ENCODE measurements at places on chromosomes 1 and 21. TPM values are rescaled to one million over a fixed set of nuclear protein-coding genes. Genes with fewer than 3 reads are reported as not detected.

- DNase-seq, result peak; percentile 67
- H3K4me1 ChIP-seq, result no peaks in the 10 kb centered on the region
- no peak overlapping the region for H3K4me3 ChIP-seq
- H3K27ac ChIP-seq, result peak overlapping the region; percentile 6
- no peaks in the 10 kb centered on the region for H3K36me3 ChIP-seq
Measured at GRCh38 chr1:70361727-70362398, 7.3 kb upstream of the ANKRD13C start.

PTPRU gene
- 64.8 TPM for total RNA-seq

- no peaks in the 10 kb centered on the region for H3K36me3 ChIP-seq
- peaks cover 84% of the 10 kb centered on the region for H3K27me3 ChIP-seq
- no peaks in the 10 kb centered on the region for H3K4me1 ChIP-seq
- no peak overlapping the region for H3K4me3 ChIP-seq
Measured at GRCh38 chr1:93594603-93594880, 87.1 kb downstream of the BCAR3 start.

DNA sequence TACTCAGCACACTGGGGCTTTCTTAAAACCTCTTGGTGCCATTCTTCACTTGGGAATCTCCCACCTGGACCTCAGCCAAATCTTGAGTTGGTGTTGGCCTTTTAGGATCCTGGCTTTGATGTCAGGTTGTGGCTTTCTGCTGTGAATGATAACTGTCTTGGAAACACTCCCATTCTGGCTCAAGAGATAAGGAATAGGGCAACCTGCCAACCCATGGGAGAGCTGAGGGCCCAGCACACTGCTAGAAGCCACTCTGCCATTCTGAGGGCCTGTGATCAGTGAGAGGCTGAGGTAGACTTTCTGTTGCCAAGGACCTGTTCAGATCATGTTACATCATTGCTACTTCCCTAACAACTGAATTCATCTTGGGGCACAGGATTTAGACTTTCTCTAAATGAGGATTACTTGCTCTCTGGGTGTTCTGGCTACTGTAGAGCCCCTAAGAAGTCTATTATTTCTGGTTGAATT, 45.8 kb downstream of the TTC39A start:
- no peaks in the 10 kb centered on the region for H3K36me3 ChIP-seq
- peak overlapping the region; percentile 18 for H3K27ac ChIP-seq
- H3K4me3 ChIP-seq, result no peak overlapping the region
- H3K27me3 ChIP-seq, result no peaks in the 10 kb centered on the region
- H3K4me1 ChIP-seq, result peaks cover 10% of the 10 kb centered on the region

GRCh38 chr1:204201348-204202040, 5.2 kb upstream of the KISS1 start:
- no peak overlapping the region for H3K4me3 ChIP-seq
- H3K36me3 ChIP-seq, result no peaks in the 10 kb centered on the region
- peak overlapping the region; percentile 5 for H3K27ac ChIP-seq

DNA sequence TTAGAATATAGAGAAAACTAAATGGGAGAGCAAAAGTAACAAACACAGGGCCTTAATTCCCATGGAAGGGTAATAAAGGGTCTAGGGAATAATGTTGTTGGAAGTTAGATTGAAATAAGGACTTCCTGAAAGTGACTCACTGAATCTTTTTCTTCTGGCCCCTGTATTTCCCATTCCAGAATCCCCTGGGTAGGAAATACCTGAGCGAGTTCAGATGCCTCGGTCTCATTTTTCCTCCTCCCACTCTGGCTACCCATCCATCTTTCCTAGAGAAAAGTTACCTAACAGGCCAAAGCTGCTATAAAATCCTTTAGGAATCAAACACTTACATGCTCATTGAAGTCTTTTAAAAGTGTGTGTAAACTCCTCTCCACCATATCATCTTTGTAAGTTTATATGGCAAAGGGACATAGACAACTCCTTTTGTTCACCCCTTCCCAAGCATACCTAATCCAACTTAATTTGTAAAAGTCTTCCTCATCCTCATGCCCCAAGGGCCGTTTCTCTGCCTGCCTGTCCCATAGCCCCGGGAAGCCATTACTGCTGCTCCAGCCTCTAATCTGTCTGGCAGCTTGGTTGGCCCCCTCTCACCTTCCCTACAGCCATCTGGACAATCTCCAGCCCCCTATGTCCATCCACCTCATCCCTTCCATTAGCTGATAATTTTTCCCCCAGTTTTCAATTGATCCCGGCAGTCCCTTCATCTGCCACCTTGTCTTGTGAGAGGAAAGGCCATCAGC, 3.3 kb upstream of the MEF2D start:
- H3K27ac ChIP-seq, result peak overlapping the region; percentile 99
- H3K36me3 ChIP-seq, result no peaks in the 10 kb centered on the region
- H3K4me3 ChIP-seq, result no peak overlapping the region
- H3K27me3 ChIP-seq, result no peaks in the 10 kb centered on the region
- no peak for DNase-seq

DNA sequence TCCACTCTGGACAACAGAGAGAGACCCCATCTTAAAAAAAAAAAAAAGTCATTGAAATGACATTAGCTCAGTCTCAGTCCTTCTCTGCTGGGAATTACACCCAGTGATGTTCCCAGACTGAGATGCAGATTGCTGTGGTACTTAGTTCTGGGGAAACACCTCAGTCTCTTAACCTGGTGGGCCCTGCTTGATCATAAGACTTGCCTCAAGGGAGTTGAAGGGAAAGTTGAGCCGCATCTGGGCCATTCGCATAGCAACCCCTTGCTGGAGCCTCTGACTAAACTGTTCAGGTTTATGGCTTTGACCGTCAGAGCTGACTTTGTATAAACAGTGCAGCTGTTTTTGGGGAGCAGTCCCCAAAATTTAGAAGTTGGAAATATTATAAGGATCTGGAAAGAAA, 13.4 kb downstream of the FCRL4 start:
- no peak overlapping the region for H3K4me3 ChIP-seq
- no peaks in the 10 kb centered on the region for H3K36me3 ChIP-seq
- H3K27ac ChIP-seq, result no peak overlapping the region
- no peak for DNase-seq

PRAMEF13 gene
- total RNA-seq, result not detected

DNA sequence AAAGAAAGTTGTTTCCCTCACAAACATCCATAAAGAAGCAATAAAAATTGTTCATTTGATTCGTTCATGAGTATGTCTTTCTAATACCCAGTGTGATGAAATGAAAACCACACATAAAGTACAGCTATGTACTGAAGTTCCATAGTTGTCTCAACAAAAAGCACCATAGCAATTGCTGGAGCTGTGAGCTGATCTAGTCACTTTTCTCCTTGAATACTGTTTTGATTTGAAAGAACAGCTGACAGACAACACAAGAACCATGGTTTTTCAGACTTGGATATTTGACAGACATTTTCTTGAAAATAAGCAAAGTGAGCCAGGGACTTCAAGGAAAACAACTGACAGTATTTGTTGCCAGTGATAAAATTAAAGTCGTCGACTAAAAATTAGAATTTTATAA, 237.1 kb upstream of the PLD5 start:
- no peak overlapping the region for H3K4me3 ChIP-seq
- DNase-seq, result no peak
- no peak overlapping the region for H3K27ac ChIP-seq
- H3K36me3 ChIP-seq, result no peaks in the 10 kb centered on the region
- H3K4me1 ChIP-seq, result no peaks in the 10 kb centered on the region

TPRG1L gene
- total RNA-seq, result 16.0 TPM

DNA sequence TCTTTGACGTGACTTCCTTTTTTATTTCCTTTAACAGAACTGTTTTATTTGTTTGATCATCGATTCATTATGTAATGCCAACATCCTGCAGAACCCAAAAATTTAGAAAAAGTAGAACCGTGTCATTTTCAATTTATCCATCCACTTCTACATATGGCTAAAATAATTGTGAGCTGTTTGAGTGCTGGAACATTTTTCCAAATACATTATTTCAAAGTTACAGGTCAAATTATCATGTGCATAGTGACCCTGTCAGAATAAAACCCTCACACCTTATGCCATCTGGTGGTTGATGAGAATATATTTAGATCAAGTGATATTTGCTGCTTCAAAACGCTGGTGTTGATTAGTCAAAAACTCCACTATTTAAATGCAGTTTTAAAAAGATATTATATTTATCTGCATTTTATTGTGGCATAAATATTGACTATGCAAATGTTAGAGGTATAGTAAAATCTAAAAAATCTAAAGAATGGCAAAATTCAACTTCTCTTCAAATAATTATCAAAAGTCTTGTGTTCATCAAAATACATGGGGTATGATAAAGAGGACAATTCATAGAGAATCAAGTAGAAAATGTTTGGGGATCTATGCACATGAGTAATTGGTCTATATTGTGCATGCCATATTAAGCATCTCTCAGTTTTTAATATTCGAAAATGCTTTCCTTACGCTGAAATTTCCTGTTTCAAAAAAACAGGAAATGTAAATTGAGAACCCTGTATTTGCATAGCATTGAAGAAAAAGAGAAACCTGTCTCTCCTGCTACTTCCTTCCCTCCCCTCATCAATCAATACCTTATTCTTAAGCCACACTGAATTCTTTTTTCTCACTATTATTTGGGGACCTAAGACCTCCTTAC, 39.7 kb downstream of the UBE2U start:
- peaks cover 63% of the 10 kb centered on the region for H3K4me1 ChIP-seq
- H3K4me3 ChIP-seq, result peak overlapping the region; percentile 0
- H3K27ac ChIP-seq, result peak overlapping the region; percentile 87
- no peaks in the 10 kb centered on the region for H3K36me3 ChIP-seq

KRTAP13-2 gene
- not detected for total RNA-seq

GRCh38 chr1:84407958-84408422, 9.7 kb downstream of the DNASE2B start:
- DNase-seq, result peak; percentile 42
- H3K27me3 ChIP-seq, result no peaks in the 10 kb centered on the region
- H3K27ac ChIP-seq, result no peak overlapping the region
- H3K36me3 ChIP-seq, result no peaks in the 10 kb centered on the region
- no peaks in the 10 kb centered on the region for H3K4me1 ChIP-seq

DNA sequence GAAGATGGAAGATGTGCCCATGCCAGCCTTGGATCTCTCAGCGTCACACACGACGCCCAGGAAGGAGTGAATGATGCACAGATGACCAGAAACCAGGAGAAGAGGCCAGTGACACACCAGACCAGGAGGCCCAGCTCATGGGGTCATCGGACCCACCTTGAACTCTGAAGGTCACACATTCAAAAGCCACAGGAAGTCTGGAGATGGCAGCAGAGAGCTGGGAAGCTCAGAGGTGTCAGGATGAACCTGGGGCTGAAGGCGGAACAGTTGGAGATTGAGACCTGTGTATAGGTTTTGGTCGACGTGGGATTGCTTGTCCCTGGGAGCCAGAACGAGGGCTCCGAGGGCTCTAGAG, 43.6 kb downstream of the SLC19A1 start:
- H3K27me3 ChIP-seq, result no peaks in the 10 kb centered on the region
- no peaks in the 10 kb centered on the region for H3K4me1 ChIP-seq
- no peak for DNase-seq
- peaks cover 27% of the 10 kb centered on the region for H3K36me3 ChIP-seq

CD5L gene
- not detected for total RNA-seq

LGR6 gene
- total RNA-seq, result not detected

MAEL gene
- total RNA-seq, result 0.11 TPM

TACSTD2 gene
- total RNA-seq, result not detected

GPR89A gene
- total RNA-seq, result 13.3 TPM

DNA sequence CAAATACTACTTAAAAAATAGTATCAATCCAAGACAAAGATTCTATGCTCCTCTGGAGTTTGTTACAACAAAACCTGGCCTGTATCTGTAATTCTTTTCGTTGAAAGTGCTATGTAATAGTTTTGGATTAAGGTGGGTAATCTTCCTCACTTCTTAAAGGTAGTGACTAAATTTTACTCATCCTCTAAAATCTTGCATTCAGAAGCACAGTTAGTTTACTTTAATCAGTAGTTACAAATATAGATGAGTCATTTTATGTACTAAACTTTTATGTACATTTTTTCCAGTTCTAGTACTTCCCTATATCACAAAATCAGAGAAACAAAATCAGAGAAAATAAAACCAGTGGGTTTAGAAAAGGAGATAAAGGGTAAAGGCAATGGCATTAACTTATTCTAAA, 51.3 kb downstream of the ZNHIT6 start:
- no peak for DNase-seq
- H3K27ac ChIP-seq, result no peak overlapping the region
- H3K27me3 ChIP-seq, result no peaks in the 10 kb centered on the region

- H3K27ac ChIP-seq, result no peak overlapping the region
- no peaks in the 10 kb centered on the region for H3K27me3 ChIP-seq
- no peak overlapping the region for H3K4me3 ChIP-seq
- peak; percentile 9 for DNase-seq
Measured at GRCh38 chr1:83761167-83762038, 237.5 kb downstream of the TTLL7 start.

DNA sequence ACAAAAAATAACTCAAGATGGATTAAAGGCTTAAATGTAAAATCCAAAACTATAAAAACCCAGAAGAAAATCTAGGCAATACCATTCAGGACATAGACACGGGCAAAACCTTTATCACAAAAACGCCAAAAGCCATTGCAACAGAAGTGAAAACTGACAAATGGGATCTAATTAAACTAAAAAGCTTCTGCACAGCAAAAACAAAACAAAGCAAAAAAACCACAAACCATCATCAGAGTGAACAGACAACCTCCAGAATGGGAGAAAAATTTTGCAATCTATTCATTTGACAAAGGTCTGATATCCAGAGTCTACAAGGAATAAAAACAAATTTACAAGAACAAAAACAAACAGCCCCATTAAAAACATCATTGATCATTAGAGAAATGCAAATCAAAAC, 4.5 kb upstream of the PGBD2 start:
- H3K27me3 ChIP-seq, result no peaks in the 10 kb centered on the region
- no peak overlapping the region for H3K4me3 ChIP-seq
- DNase-seq, result no peak
- no peak overlapping the region for H3K27ac ChIP-seq
- no peaks in the 10 kb centered on the region for H3K36me3 ChIP-seq
- H3K4me1 ChIP-seq, result no peaks in the 10 kb centered on the region

DNA sequence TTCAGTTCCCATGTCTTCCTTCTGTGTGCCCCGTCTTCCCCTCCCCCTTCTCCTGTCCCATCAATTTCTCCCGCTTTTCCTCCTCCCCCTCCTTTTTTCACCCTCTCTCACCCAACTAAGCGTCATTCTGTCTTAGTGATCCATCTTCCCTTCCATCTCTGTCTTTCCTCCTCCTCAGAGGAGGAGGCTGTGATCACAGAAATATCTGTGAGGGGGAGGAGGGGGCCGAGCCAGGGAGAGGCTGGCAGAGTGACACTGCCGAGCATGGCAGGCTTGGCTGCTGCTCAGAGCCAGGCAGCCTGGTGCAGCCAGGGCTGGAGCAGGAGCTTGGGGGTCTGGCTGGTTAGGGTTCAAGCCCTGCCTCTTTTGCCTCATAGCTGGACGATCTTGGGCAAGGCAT, 7.6 kb downstream of the HTR6 start:
- H3K36me3 ChIP-seq, result no peaks in the 10 kb centered on the region
- H3K27ac ChIP-seq, result no peak overlapping the region
- no peak for DNase-seq
- H3K4me1 ChIP-seq, result no peaks in the 10 kb centered on the region
- H3K27me3 ChIP-seq, result peaks cover 55% of the 10 kb centered on the region

REN gene
- total RNA-seq, result not detected

KCNA3 gene
- total RNA-seq, result not detected

NTMT2 gene
- total RNA-seq, result not detected

All from cardiac muscle cell (in vitro differentiated cells and primary cell).